Endodermal cell (in vitro differentiated cells): ENCODE measurements at places on chromosomes 5 and 9.

DNA sequence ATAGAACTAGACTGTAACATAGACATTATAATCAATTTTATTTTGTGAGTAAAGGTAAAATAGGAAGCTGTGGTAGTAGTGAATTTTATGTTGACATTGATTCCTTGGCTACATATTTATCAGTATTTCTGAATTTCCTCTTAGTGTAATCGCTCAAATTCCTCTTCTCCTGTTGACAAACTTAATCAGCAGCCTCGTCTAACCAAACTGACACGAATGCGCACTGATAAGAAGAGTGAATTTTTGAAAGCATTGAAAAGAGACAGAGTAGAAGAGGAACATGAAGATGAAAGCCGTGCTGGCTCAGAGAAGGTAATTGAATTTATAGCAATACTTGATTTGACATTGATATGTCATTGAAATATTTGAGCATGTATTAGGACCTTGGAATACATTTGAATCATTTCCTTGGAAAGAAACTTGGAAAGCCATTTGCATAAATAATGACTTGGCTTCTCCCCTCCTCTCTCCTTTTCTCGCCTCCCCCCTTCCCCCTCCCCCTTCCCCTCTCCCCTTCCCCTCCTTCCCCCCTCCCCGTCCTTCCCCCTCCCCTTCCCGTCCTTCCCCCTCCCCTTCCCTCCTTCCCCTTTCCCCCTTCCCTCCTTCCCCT is 75.5 kb downstream of the GPBP1 start:
- no peaks in the 10 kb centered on the region for H3K27me3 ChIP-seq
- H3K4me3 ChIP-seq: no peak overlapping the region
- H3K27ac ChIP-seq: no peak overlapping the region
- no peaks in the 10 kb centered on the region for H3K4me1 ChIP-seq
- peaks cover 86% of the 10 kb centered on the region for H3K36me3 ChIP-seq

GRCh38 chr9:86713970-86714369 is 233.3 kb downstream of the GAS1 start:
- H3K4me1 ChIP-seq: no peaks in the 10 kb centered on the region
- H3K27ac ChIP-seq: no peak overlapping the region
- no peak for DNase-seq
- no peaks in the 10 kb centered on the region for H3K36me3 ChIP-seq

GRCh38 chr5:139743001-139743771 is 52.4 kb upstream of the PSD2 start:
- H3K4me1 ChIP-seq: peaks cover 7% of the 10 kb centered on the region
- DNase-seq: no peak
- no peak overlapping the region for H3K27ac ChIP-seq
- peaks cover 45% of the 10 kb centered on the region for H3K27me3 ChIP-seq
- H3K4me3 ChIP-seq: no peak overlapping the region
- no peaks in the 10 kb centered on the region for H3K36me3 ChIP-seq

DNA sequence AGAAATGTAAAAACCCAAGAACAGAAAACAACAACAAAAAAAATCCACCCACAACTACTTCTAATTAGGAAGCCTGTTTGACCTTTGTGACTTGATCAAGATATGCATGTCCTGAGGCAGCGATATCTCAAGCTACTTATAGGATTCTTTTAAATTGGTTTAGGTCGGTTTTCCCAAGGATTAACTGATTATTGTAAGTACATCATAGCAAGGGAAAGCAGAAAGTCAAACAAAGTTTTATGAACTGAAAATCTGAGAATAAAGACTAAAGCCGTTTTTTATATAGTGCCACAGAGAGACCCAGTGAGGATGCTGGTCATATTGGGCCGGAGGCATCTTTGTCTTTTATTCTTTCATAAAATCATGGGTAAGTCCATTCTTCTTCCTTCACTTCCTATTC is 72.0 kb downstream of the CD180 start:
- peaks cover 5% of the 10 kb centered on the region for H3K4me1 ChIP-seq
- no peaks in the 10 kb centered on the region for H3K36me3 ChIP-seq
- DNase-seq: no peak
- no peak overlapping the region for H3K27ac ChIP-seq
- H3K27me3 ChIP-seq: peaks cover 30% of the 10 kb centered on the region
- H3K4me3 ChIP-seq: no peak overlapping the region

DNA sequence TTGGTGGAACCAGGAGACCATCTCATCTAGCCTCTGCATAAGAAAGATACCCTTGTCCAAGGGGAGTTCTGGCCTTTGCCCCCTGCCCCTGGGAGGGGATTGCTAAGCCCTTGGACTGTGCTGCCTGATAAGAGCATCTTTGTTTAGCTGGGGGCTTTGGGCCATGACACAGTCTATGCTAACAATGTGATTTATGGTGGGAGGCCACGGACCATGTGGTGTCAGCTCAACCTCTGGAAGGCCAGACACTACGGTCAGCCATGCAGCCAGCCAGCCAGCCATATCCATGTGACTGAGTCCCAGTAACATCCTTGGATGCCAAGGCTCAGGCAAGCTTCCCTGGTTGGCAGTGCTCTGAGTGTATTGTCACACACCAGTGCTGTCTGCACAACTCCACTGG is 244.4 kb downstream of the FSTL4 start:
- no peaks in the 10 kb centered on the region for H3K4me1 ChIP-seq
- H3K27ac ChIP-seq: no peak overlapping the region
- H3K4me3 ChIP-seq: no peak overlapping the region
- no peaks in the 10 kb centered on the region for H3K27me3 ChIP-seq
- H3K36me3 ChIP-seq: no peaks in the 10 kb centered on the region

DNA sequence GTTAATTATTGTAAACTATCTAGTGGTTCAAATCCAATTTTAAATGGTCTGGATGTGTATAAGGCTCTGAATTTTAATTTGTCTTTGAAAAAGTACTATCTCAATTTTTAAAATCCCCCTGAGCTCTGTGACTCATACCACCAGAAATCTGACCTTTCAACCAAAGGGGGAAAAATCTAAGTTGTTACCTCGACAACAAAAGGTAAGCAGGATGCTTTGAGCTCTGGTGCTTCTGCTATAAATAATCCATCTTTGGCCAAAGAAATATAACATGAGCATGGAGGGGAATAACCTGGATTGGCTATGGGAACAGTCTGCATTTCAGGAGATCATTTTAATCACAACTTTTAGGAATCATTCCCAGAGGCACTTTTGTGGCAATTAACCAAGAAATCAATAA is 76.3 kb upstream of the PCSK1 start:
- no peak overlapping the region for H3K4me3 ChIP-seq
- H3K27me3 ChIP-seq: no peaks in the 10 kb centered on the region
- H3K27ac ChIP-seq: no peak overlapping the region
- H3K36me3 ChIP-seq: no peaks in the 10 kb centered on the region
- no peak for DNase-seq
